ENCODE measurements at places on chromosomes 3 and 15.

DNA sequence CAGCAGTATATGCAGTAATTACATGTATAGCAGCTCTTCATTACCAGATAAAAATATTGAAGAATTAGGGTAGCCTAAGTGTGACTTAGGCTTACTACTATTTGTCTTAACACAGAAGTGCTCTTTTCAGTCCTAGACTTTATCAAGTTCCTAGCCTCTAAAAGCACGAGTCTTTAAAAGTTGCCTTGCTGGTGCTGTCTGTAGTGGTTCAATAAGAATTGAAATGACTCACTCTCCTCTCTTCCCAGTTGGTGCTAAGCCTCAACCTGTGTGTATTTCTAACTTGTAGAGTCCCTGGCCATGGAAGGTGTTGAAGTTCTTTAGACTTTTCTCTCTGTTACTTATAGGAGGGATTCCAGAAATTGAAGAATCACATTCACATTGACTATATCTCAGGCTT, 395.4 kb upstream of the THRB start:
- no peak for DNase-seq

DNA sequence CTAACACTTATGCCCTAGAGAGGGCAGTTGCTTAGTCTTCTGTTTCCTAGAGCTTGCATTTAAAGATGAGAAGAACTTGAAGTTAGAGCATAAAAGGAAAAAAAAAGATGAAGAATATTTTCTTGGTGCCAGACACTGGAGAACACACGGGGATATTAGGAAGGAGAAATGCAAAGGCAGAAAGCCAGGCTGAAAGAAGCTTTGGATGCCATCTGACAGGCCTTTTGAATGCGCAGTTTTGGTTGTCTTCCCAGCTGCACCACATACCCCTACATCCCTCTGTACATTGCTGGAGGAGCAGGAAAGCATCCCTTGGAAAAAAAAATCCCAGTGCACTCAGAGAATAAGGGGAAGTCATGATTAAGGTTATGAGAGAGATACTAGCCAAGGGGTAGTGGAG, 378.9 kb downstream of the GAP43 start:
- no peak for DNase-seq

GRCh38 chr15:80697075-80697685, 2.1 kb downstream of the ABHD17C start:
- no peak for DNase-seq

DNA sequence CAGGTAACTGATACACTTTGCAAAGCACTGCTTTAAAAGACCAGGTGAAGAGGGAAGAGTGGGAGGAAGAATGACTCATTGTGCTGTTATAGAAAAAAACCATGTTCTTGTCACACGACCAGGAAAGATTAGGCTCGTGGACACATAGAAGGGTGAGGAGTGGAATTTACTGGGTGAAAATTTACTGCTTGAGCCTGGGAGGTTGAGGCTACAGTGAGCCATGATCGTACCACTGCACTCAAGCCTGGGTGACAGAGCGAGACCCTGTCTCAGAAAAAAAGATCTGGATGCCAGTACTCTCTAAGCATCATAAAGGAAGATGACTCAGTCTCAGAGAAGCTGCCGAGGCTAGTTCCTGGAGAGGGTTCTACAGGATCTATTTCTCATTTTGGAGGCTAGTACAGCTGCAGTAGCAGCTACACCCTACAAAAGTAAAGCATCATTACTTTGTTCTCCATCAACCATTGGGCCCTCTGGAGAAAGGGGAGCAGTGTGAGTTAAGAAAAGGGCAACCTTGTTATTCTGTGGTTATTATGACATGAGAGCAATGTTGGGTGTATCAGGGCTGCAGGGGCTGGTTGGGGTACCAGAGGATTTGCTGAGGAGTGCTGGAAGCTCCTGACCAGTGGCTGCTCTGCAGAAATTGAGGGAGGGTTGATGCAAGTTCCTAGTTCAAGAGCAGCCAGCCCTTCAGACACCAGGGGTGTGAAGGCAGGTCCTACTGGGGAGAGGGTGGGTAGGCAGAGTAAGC, 75.4 kb downstream of the CMTM8 start:
- no peak for DNase-seq

GRCh38 chr15:51377038-51377786, 35.8 kb downstream of the GLDN start:
- DNase-seq, result no peak

GRCh38 chr3:11413071-11413470, 140.9 kb downstream of the ATG7 start:
- DNase-seq, result no peak

GRCh38 chr3:153293265-153293664, 131.2 kb downstream of the RAP2B start:
- no peak for DNase-seq

- no peak for DNase-seq
Measured at GRCh38 chr3:153443961-153444360, 281.9 kb downstream of the RAP2B start.

GRCh38 chr3:19346759-19347158, 198.4 kb downstream of the KCNH8 start:
- no peak for DNase-seq

GRCh38 chr3:12165909-12166308, 7.2 kb upstream of the TIMP4 start:
- no peak for DNase-seq

- no peak for DNase-seq
Measured at GRCh38 chr15:40471105-40471807, 472 bp downstream of the CHST14 start.

DNA sequence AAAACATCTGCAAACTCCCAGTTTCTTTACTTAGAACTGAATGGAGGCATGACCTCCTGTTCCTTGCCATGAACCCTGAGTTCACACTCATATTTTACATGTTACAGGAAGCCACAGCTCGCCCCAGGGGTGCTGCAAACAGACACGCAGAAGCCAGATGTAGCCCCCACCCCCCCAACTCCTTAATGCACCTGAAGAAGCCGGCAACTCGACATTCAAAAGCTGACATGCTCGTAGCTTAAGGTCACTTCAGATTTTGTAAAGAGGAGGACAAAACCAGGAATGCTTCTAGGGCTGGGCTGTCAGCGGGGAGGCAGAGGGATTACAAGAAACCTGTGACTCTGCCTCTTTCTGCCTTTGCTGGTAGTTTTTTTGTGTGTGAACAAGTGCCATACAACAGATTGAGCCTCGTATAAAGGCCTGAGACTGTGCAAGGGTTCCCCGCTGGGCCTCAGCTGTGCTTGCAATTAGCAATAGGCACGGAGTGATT, 42.0 kb upstream of the FEZF2 start:
- DNase-seq, result no peak

- no peak for DNase-seq
Measured at GRCh38 chr3:63960048-63960711, 48.0 kb upstream of the SCAANT1 start.

GRCh38 chr15:72201391-72201921, 3.9 kb upstream of the GRAMD2A start:
- no peak for DNase-seq

GRCh38 chr15:68774120-68774519, 46.6 kb downstream of the ANP32A start:
- no peak for DNase-seq

- peak; percentile 91 for DNase-seq
Measured at GRCh38 chr3:58161435-58162398, 49.1 kb downstream of the DNASE1L3 start.

DNA sequence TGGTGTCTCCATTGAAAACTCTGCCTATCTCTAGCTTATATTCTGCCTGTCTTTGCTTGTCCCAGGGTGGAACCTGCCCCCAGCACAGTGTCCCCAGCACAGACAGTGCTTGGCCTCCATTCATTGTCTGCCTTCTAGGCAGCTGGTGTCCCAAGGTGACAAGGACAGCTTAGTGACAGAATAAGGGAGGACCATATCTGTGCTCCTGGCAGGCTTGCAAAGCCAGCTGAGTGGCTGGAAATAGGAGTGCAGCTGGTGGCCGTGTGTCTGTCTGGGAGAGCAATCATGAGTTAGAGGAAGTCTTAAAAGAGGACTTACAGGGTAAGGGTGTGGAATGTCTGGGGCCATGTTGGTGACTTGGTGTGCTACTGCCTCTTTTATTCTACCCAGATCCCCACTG, 33.4 kb downstream of the SCN5A start:
- DNase-seq, result no peak

- DNase-seq, result peak; percentile 95
Measured at GRCh38 chr3:111071257-111072030, at the start of gene NECTIN3. NECTIN3 (plus strand) TSS chr3:111071816; CDS start chr3:111072018, 202 bp downstream.

DNA sequence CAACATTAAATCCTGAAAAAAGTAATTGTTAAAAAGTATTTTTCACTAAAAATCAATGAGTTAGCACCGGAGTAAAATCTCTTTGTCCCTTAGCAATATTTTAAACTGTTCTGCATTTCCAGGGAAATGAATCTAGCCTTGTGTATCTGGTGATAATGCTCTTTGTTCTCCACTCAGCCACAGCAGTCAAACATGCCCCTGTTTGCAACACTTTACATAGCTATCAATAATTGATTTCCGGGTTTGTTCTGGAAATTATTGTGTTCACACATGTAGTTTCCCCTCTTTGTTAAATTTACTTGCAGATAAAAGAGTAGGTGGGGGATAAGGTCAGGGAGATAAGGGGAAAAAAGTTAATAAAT, 3.6 kb upstream of the A4GNT start:
- DNase-seq, result no peak

DNA sequence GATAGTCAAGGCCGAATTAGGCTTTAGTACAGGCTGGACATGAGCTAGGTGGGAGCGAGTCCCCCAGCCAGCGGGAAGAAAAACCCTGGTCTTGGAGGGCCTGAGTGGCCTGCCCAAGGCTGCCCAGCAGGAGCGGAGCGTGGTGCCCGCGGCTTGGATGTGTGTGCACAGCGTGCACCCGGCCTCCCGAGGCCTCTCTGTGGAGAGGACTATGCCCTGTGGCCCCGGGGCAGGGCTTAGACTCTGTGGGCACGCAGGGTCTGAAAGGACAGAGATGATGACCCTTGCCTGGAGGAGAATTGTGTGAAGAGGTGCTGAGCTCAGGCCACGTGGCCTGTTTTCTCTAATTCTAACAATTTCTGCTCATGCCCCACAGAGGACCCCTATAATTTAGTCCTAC, 124.6 kb upstream of the IQSEC1 start:
- DNase-seq, result no peak

DNA sequence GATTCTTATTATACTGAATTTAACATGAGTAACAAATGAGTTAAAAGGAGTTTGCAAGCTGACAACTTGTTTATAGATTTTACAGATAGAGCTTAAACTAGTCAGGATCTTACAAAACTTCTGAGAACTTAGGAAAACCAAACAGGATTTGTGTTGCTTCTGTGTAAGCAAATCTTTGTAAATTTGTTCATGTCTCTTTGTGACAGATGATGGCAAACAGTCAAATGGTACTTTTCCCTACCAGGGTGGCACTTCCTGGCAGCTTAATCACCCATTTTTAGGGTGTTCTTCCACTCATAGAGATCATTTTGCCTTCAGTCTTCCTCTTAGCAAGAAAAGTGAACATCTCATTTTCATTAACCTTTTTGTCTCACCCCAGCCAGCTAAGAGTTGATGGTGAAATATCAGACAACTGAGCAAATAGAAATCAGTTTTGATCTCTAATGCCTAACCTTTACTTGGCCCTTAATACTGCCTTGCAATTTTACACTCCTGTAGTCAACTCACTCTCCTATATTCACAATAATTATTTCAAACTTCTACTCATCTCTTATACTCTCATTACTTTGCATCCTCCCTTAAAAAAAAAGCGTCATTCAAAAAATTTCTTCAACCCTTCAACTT, 23.7 kb upstream of the NECTIN3 start:
- no peak for DNase-seq

GRCh38 chr3:51137715-51138114, 247.4 kb upstream of the MANF start:
- DNase-seq, result no peak

- DNase-seq, result no peak
Measured at GRCh38 chr3:188185717-188186251, 31.8 kb downstream of the LPP start.

- no peak for DNase-seq
Measured at GRCh38 chr3:167084545-167084944, 295.6 kb downstream of the ZBBX start.

GRCh38 chr3:120440001-120440703, 10.6 kb downstream of the FSTL1 start:
- no peak for DNase-seq

DNA sequence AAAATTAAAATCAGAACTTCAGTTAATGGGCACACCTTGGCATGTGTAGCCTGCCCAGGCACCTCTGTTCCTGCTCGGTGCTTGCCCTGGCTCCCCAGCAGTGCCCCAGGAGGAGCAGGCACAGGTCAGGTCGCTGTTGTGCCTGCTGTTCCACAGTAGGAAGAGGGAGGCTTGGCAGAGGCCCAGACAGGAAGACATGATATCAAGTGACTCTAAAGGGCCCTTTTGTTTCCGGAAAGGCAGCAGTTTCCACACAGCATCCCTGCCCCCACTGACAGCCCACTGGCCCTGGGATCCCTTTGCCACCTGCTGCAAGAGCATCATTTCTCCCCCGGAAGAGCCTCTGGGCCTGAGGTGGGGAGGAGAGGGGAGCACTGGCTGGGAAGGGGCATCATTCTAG, 40.5 kb upstream of the HES1 start:
- no peak for DNase-seq

- no peak for DNase-seq
Measured at GRCh38 chr3:142641504-142641903, 45.3 kb downstream of the PLS1 start.

DNA sequence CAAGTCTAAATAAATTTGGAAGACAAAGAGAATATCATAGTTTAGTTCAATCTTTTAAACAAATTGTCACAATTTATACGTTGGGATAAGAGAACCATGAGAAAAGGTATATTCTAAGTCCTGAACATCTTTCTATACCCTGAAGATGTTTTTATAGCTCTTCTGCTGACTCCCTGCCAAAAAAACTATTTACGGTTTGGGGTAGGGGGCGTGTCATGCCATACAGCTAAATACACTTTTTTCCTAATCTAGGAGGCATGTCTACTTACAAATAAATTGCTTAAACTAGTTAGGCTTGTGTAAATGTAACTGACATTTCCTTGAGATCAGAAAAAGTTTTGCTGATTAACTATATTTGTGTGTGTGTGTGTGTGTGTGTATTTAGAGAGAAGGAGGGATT, 163.3 kb downstream of the PGPEP1L start:
- DNase-seq, result no peak

- no peak for DNase-seq
Measured at GRCh38 chr3:90010341-90010740, 902.9 kb downstream of the EPHA3 start.

- no peak for DNase-seq
Measured at GRCh38 chr3:186476541-186476940, 67.6 kb downstream of the CRYGS start.

DNA sequence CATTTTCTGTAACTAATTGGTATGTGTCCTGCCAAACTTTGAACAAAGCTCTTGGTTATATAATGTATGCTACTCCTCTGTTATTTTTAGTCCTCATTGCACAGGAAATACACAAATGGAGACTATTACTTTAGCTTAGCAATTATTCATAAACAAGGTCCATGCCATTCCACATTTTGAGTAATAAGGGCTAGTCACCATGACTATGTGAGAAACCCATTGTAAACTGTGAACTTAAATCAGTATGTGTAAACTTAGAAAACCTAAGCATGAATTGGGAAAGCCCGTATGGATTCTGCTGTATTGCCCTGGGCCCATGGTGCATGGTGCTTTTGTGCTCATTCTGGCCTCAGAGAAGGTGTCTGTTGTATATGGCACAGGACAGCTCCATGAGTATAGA, 100.3 kb downstream of the HCN4 start:
- no peak for DNase-seq

- DNase-seq, result no peak
Measured at GRCh38 chr3:16148783-16149182, 25.7 kb upstream of the GALNT15 start.

Data from epithelial cell of proximal tubule (primary cell).